ENCODE measurements at places on chromosomes 12 and 14.
A peak's percentile ranks its signal among the peaks of the same experiment; 100 is the strongest.

DNA sequence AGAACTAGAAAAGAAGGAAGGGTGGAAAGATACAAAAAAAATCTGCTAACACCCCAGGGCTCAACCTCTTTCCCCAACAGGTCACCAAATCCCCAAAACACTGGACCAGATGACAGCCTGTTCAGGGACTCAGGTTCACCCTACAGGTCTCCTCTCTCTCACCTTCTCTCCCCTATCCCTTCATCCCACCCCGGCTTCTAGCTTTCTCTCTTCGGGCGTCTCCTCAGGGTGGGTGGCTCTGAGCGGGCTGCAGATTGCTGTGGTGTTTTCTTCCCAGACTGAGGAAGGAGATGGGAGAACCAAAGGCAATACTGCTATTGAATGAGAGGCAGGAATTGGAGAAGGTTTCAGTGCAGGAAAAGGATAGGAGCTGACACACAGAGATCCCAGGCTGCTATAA, 39.3 kb downstream of the ANO2 start:
- no peak for DNase-seq

DNA sequence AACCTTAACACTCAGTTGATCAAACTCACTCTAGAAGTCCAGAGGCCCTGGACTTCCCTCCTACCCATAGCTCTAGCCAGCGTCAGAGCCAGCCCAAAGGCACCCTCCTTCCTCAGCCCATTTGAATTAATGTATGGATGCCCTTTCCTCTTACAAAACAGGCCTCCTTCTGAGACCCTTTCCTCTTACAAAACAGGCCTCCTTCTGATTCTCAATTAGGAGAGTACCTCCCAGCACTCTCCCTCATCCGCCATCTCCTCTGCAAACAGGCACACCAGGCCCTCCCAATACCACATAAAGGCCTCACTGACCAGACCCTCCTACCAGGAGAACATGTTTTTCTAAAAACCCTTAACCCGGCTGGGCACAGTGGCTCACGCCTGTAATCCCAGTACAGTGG, 65.7 kb downstream of the MOK start:
- no peak for DNase-seq

DNA sequence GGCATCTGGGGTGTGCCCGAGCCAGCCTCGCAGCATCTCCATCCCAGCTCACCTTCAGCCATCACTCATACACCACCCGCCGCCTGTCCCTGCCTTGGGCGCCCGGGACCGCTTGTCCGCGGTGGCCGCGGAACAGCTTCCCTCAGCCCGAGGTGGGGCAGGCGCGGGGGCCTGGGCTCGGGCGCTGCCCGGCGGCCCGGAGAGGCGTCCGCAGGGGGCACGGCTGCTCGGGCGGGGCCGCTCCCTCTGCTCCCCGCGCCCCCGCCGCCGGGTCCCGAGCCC, 430 bp downstream of the SLC41A2 start:
- peak; percentile 1 for DNase-seq

DNA sequence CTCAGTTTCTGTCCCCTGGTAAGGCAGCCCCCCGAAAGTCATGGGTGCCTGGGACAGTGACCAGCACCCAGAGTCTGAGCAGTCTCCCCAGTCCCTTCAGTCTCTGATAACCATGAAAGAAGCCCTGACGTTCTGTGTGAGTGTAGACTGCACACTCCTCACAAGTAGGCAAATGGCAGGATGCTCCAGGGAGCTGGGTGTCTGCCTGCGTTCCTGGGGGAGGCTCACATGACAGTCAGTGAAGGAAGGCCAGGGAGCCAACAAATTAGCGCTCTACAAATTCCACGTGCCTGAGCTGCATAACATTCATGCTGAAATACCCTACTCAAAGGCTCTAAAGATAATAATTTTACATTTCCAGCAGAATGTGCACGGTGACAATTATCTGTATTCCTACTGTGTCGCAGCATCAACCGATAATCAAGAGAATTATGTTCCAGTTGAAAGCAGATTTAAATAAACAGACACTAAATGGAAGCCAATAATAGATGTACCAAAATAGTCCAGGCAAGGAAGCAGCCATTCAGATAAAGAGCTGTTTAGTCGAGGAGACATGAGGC, 56.3 kb downstream of the ASCL1 start:
- DNase-seq: no peak

DNA sequence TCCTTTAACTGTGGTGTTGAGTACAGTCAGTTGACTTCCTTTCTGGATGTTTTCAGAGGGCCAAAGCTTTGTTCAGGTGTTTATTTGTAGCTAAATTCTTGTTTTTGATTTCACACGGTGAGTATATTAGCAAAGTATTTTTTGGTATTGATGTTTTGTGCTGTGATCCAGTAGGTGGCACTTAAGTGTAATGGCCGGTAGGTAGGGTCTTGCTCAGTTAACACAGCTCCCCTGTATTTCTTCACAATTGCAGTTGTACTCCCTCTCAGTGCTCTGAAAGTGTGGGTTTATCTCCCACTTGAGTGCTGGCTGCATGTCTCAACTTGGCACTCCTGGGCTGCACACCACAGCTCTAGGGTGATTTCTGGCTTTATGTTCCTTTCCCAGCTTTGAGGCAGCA, 339.5 kb downstream of the AEBP2 start:
- no peak for DNase-seq

DNA sequence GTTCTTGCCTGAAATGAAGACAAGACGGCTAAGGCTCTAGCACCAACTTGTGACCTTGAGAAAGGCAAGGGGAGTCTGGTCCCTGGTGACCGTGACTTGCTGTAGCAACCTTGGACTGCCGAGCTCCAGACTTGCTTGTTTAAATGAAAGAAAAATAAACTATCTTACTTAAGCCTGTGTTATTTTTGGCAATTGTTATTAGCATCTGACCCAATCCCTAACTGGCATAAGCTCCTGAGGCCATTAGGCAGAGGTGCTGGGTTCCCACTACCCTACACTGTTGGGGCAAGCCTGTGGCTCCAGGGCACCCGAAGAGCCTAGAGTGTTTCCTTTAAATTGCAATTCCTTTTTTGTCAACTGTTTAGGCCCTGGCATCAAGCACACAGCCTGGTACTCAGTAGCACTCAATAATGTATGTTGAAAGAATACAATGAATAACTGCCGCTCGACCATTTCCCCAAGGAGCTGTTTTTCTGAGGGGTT, 106.9 kb upstream of the HIF1A start:
- DNase-seq: no peak

GRCh38 chr14:26124896-26125438, 472.9 kb downstream of the NOVA1 start:
- DNase-seq: no peak

DNA sequence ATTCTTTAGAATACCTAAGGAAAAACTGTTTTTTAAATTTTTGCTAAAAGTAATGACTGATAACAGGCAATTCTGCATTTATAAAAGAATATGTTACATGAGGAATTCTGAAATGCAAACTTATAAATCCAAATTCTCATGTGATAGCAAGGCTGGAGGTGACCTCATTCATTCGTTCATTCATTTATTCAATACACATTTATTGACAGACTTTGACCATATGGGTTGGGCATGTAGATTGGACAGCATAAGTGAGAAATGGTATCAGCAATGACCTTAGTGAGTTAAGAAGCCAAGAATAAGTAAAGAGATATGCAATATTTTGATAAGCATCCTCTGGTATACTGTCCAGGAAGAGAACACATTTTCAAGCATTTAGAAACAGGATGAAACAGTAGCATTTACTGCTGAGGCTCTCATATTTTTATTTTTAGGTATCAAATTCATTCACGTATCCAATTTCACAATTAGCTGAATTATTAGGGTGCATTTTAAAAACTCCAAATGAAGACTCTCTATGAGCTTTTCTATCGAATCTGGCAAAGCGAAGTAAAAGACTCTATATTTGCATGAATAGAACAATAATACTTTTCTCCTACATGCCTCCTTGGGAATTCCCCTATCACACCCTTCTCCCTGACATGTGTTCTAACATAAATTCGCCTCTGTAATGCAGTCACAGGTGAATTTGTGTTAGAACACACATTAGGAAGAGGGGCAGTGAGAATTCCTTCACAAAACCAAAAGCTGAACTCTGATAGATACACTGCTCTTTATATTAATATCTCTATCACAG, 49.9 kb downstream of the PEBP1 start:
- no peak for DNase-seq

- no peak for DNase-seq
These were observed 147.9 kb upstream of the NCOR2 start for GRCh38 chr12:124715121-124715990.

DNA sequence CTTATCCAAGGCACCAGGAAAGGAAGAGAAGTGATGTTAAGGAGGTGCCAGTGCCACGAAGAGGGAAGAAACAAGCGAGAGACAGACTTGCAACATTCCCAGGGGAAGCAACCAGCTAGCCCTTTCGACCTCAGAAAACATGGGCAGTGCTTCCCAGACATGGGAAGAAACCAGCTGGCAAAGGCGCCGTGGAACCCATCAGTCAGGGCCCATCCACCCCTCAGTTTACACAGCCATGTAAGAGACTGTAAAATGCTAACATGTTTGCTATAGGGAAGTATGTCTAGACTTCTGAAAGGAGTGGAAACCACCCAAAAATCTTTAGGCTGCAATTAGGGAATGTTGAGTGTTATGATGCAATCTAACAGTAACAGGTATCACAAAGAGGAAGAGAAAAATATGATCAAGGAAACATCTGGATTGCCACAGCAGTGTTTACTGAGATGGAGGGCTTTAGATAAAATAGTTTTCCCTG, 26.3 kb downstream of the ANAPC5 start:
- DNase-seq: no peak

DNA sequence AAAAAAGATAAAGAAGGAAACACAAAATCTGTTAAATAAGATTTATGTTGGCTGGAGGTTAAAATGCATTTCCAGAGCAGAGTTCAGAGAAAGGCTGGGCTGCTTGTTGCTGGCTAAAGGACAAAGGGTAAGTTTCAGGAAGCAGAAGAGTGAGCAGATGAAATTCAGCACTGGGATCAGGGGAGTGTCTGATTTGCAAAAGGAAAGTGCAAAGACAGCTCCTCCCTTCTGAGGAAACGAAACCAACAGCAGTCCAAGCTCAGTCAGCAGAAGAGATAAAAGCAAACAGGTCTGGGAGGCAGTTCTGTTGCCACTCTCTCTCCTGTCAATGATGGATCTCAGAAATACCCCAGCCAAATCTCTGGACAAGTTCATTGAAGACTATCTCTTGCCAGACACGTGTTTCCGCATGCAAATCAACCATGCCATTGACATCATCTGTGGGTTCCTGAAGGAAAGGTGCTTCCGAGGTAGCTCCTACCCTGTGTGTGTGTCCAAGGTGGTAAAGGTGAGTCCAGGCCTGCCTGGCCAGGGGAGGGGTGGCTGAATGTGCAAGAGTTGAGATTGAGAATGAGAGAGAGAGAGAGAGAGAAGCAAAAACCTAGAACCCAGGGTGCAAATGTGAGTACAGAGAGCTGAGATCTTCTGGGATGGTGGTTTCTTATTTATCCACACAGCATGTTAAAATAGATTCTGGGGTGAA, at the start of gene OAS1:
Gene OAS1 (plus strand): TSS at position 251 of the 703 bp plus-strand sequence. CDS start 78 bp downstream, at position 329.
- no peak for DNase-seq

DNA sequence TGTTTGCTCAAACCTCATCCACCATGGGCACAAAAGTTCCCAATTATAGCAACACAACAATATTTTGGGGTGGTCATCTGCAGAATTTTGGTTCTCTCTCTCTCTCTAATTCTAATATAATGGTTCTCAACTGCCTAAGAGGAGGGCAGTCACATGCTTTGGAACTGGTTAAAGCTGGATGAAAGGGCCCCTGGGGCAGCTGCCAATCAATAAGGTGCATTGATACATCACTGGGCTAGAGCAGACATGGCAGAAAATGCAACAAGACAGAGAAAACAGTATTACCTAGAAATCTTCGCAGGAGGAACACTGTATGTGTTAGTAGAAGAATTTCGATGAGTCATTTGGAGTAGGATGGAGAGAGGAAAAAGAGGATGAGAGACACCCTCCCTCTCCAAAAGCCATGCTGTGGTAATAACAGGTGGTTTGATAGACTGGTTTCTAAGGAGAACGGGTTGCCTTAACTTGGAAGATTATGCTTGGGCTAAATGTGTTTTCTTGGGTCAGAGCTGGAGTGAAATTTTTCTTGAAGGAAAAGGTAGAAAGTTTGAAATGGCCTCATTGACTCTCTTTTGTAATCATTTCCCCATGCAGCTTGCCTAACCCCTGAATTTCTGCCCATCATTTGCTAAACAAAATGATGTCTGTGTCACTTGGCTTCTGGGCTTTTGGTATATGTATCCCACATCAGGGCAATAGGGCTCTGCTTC, 67.1 kb upstream of the HIF1A start:
- DNase-seq: no peak

- no peak for DNase-seq
These were observed 82.0 kb upstream of the RASSF8 start for GRCh38 chr12:25876383-25877045.

DNA sequence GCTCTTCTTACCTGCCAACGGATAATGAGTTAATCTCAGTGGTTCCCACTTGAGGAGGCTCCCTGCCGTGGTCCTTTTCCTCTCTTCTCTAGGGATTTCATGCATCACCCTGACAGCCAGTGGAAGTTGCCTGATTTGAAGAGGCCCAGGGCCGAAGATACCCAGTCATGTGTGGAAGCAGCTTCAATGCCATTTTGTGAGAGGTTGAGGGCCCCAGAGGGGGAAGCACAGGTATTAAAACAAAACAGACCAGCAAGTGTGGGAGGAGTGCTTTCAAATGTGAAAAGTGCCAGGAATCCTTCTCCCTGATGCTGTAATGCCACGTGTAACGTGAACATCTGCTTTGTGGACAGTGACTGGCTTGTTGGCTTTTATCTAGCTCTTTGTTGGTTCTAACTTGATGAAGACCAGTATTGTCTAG, 1.5 kb downstream of the TCP11L2 start:
- DNase-seq: no peak

DNA sequence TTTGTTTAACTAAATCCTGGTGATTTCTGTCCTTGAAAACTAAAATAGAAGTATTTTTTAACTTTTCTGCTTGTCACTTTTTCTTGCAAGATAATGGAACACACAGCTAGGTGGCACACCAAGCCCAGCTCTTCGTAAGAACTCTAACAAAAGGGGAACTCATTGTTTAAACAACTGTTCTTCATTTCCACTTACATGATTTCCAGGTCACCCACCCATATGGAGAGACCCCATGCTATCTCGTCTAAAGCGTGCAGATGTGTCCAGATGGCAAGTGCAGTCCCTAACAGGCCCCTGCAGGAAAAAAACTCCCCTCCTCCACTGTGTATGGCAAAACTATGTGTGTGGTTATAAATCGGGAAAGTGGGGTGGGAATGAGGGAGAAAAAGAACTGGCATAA, 43.3 kb upstream of the NT5DC3 start:
- no peak for DNase-seq

Data from stimulated activated CD8-positive, alpha-beta memory T cell treated with anti-CD3 and anti-CD28 coated beads, Interleukin-15, amount 100 ng/mL, for 24 hours (primary cell).